ENCODE measurements at places on chromosomes 3 and 15.
A peak's percentile ranks its signal among the peaks of the same experiment; 100 is the strongest.

- no peak for DNase-seq
Measured at GRCh38 chr15:65676123-65676522, 54.4 kb downstream of the SLC24A1 start.

- no peak for DNase-seq
Measured at GRCh38 chr15:36797128-36797527, 217.7 kb downstream of the CDIN1 start.

- no peak for DNase-seq
Measured at GRCh38 chr3:71956069-71956340, 171.1 kb upstream of the PROK2 start.

- DNase-seq = no peak
Measured at GRCh38 chr15:32099956-32100684, 69.8 kb downstream of the CHRNA7 start.

DNA sequence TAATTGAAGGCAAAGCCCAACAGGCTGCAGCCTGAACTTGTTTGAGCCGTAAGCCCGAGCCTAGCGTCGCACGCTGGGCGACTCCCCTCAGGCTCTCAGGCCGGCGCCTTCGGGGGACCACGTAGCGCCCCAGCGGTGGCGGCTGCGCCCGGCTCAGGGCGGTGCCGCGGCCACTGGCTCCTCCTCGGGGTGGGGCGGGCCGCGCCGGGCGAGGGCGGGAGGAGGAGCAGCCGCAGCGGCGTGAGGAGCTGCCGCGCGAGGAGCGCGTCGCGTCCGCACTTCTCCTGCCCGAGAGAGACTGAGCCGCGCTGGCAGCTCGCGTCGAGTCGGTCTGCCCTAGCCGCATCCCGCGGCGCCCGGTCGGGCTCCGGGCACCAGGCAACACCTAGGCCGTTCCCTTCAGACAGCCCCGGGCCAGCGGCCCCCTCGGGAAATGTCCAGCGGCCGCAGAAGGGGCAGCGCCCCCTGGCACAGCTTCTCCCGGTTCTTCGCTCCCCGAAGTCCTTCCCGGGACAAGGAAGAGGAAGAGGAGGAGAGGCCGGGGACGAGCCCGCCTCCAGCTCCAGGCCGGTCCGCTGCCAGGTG lies at the start of gene CRYBG3:
Gene CRYBG3, plus strand, starts transcription at position 238 of the 585 bp plus-strand sequence. Its CDS starts 196 bp downstream, at position 434.
- peak; percentile 75 for DNase-seq
